ENCODE measurements at places on chromosomes 6 and 20.

- DNase-seq = no peak
These were observed 296.3 kb downstream of the LRFN2 start for GRCh38 chr6:40290816-40291215.

DNA sequence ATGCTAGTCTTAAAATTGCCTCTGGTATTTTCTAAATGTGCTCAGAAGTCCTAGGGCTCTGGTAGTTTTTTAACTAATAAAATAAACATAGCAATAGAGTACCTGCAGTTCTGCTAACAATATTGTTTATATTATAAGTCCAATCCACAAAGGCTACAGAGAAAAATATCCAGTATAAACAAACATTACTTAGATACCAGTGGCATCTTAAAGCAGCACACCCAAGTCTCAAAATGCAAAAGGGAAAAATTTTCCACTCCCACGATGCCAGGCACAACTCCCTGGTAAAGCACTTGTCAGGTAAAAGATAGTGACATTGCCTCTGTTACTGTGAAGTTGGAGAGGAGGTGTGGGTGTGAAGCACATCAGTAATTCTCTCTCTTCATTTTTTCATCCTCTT is 123.3 kb downstream of the OGFRL1 start:
- DNase-seq = no peak

- no peak for DNase-seq
These were observed 20.0 kb upstream of the GSTA3 start for GRCh38 chr6:52929321-52930164.

GRCh38 chr6:161949531-161949930 is 675.7 kb upstream of the AGPAT4 start:
- DNase-seq = no peak

GRCh38 chr6:51928320-51928719 is 159.1 kb downstream of the PKHD1 start:
- DNase-seq = no peak

- no peak for DNase-seq
These were observed 20.1 kb upstream of the FAXC start for GRCh38 chr6:99369533-99369932.

GRCh38 chr6:147345902-147346301 is 141.7 kb downstream of the STXBP5 start:
- no peak for DNase-seq

GRCh38 chr6:46320505-46320904 is 149.7 kb upstream of the ENPP5 start:
- no peak for DNase-seq

GRCh38 chr20:54532573-54532972 is 57.2 kb downstream of the DOK5 start:
- no peak for DNase-seq

DNA sequence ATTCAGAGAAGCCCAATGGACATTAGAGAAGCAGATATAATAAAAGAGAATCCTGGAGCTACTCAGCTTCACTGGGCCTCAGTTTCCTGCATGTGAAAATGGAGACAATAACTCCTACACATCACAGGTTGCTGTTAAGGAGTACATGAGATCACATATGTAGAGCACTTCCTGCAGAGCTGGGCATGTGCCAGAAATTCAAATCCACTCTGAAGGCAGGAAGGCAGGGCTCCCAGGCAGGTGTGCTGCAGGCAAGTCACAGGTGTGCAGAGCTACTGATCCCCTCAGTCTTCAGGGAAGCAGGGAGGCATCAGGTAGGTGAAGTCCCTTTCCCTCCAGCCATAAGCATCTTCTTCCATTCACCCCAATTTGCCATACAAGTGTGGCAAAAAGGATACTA is 48.0 kb downstream of the DST start:
- no peak for DNase-seq

- no peak for DNase-seq
These were observed 86.4 kb downstream of the FKBP5 start for GRCh38 chr6:35602133-35602946.

DNA sequence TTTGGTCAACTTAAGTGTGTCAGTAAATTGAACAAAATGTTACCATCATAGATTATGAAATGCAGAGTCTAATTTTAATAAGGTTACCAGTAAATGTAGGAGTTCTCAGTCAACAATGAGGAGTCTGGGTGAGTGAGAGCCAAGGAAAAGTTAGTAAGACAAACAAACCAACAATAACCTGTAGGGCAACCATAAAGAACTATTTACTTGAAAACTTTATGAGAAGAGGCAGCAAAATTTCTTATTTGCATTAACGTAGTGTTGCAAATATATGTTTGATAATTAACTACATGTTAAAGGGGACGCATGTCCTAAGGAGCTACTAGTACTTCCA is 131.1 kb upstream of the SOX4 start:
- DNase-seq = no peak

DNA sequence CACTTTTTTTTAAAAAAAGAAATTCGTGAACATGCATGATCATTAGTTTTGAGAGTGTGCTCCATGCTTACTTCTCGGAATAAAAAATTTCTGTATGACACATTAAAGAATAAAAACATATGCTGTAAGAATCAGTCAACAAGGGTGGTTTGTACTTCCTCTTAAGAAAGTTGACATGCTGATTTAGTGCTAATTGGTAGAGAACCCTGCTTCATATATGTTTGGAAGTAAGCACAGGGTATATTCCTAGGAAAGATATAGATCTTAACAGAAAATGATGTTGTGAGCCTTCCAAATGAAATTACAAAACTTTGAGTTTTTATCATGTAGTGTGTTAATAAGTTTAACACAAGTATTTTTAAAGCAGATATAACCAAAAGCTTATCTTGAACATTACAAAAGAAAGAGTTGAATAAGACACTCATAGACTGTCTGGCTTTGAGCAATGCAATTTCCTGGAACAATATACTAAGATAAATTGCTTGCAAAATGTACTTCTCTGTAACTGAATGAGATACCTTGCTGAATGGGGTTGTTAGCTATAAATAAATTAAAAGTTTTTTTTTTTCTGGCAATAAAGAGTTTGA is 13.8 kb upstream of the VIP start:
- DNase-seq = no peak

- no peak for DNase-seq
These were observed 31.4 kb upstream of the SEC63 start for GRCh38 chr6:107989166-107990094.

DNA sequence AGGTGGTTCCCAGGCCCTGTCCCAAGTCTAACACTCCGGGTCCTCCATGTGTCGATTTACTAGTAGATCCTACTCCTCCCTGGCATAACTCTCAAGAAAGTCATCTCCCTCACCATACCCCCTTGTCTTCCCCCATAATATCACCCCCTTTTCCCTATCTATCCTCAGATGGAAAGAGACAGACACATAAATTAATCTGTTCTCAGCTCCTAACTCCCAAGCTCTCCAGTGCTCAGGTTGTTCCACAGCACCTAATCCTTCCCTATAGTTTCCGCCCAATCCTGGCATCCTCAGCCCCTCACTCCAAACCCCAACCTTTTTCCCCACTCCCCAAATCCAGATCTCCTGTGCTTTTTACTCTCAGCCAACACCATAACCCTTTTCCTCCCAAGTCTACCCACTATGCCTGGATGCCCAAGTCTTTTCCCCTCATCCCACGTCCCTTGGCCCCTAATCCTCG is 808 bp downstream of the ILRUN start:
- DNase-seq = no peak

- no peak for DNase-seq
These were observed 292.0 kb upstream of the JARID2 start for GRCh38 chr6:14953836-14954235.

GRCh38 chr6:143773506-143774150 is 69.5 kb upstream of the LTV1 start:
- no peak for DNase-seq

GRCh38 chr6:142334294-142334693 is 32.5 kb downstream of the ADGRG6 start:
- no peak for DNase-seq

DNA sequence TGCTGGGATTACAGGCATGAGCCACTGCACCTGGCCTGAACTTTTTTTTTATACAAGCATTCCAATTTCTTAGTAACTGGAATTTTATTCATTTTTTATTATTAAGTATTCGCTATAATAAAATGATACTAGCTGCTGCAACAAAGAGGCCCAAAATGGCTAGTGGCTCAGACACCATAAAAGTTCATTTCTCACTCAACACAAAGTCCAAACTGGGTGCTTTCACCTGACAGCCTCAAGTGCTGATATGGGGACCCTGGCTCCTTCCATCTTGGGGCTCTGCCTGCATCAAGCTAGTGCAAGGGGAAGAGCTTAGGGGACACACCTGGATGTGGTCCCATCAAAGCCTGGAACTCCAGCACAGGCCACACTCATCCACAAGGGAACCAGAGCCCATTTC is 12.2 kb upstream of the NOP56 start:
- no peak for DNase-seq

DNA sequence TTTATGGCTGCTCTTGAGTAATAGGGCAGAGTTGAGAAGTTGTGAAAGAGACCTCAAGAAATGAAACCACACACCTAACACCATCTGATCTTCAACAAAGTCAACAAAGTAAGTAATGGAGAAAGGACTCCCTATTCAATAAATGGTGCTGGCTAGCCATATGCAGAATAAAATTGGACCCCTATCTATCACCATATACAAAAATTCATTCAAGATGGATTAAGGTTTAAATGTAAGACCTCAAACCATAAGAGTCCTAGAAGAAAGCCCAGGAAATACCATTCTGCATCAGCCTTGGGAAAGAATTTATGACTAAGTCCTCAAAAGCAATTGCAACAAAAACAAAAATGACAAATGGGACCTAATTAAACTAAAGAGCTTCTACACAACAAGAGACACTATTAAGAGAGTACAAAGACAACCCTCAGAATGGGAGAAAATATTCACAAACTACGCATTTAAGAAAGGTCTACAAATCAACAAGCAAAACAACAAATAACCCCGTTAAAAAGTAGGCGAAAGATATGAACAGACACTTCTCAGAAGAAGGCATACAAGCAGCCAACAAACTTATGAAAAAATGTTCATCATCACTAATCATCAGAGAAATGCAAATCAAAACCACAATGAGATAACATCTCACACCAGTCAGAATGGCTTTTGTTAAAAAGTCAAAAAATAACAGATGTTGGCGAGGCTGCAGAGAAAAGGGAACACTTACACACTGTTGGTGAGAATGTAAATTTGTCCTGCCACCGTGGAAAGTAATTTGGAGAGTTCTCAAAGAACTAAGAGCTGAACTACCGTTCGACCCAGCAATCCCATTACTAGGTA is 4.0 kb downstream of the MAP3K5 start:
- no peak for DNase-seq

DNA sequence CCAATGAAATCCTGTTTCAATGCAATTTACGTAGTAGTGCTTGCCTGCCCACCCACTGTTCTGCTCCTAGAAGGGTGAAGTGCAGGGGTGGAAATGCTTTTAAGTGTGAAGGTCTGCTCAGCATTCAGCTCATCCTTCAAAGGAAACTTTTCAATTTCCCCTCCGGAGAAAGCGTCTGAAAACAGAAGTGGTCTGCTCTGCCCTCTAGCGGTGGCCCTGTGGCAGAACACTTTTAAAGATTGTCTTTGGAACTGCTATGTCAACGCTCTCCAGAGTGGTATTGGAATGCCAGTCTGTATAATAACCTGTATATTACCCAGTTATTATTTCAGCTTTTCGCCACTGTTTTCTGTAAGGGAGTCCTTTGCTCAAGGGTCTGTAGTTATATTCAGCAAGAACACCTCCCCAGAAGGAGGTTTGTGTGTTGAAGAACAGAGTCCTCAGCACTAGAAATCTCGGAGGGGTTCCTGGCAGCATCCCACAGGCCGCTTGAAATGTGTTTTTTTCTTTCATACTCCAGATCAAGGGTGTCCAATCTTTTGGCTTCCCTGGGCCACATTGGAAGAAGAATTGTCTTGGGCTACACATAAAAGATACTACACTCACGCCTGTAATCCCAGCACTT is 63.1 kb upstream of the KLHL31 start:
- DNase-seq = peak; percentile 55

- peak; percentile 48 for DNase-seq
These were observed 55.6 kb upstream of the CARMIL1 start for GRCh38 chr6:25223490-25223991.

DNA sequence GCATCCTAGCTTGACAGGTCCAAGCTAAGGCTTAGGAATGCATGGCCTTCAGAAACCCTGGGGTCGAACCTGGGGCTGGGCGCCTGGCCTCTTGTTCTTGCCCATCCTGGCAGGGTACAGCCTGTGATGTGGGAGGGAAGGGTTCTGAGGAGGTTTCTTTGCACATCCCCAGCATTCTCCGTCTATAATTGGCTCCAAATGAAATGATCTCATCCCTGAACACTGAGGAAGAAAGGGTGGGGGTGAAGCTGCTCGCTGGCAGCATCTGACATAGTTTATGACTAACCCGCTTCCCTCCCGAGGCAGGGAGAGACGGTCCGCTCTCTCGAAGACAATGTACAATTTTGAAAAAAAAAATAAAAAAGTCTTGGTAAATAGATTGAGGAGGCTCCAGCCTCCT is 67.1 kb upstream of the ZNFX1 start:
- DNase-seq = no peak

GRCh38 chr6:126811321-126811720 is 307.1 kb upstream of the RSPO3 start:
- DNase-seq = no peak

DNA sequence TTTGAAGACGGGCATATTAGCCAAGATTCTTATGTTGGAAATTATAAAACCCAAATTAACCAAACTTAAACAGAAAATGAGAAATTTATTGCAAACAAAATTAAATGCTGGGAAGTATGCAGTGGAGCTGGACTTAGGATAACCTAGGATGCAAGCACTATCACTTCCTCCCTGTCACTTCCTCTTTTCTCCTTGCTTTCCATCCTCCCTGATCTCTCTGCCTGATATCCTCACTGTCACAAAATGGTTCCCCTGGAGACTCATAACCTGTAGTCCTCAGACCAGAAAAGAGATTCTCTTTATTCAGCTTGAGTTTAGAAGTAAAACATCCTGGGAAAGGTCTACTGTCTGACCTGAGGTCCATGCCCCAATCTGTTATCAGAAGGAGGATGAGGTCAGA is 7.4 kb upstream of the KLHL32 start:
- DNase-seq = no peak

DNA sequence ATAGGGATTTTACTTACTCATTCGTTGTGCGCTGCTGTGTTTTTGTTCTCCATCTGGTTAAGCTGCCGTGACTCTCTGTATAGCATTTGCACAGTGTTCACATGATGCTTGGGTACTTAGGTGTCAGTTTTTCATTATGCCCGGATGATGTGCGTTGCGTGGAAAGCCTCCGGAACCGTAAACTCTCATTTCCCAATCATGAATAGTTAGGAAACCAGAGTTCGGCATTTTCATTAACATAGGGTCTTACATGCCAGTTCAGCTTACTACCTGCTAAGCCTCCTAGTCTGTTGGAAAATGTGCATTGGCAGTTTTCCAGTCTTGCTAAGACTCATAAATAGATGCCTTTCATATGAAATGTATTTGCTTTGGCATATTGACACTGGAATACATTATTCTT is 483.4 kb upstream of the FLRT3 start:
- DNase-seq = no peak

DNA sequence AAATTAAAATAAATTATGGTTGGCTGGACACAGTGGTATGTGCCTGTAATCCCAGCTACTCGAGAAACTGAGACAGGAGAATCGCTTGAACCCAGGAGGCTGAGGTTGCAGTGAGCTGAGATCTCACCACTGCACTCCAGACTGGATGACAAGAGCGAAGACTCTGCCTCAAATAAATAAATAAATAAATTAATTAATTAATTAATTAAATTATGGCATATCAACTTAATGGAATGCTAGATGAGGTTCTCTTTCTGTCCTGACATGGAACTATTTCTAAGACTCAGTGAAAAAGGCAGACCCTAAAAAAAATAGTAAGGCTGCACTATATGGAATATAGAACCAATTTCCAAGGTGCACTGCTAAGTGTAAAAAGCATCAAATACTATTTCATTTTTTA is 4.8 kb downstream of the SRPK1 start:
- no peak for DNase-seq

GRCh38 chr6:47380251-47380650 is 70.5 kb upstream of the TNFRSF21 start:
- no peak for DNase-seq
